ENCODE measurements at places on chromosomes 7 and 10.

- no peak for DNase-seq
Observed at GRCh38 chr7:148395352-148395811, 195.2 kb upstream of the C7orf33 start.

GRCh38 chr7:27151341-27151930 is 947 bp downstream of the HOXA3 start:
- no peak for DNase-seq

DNA sequence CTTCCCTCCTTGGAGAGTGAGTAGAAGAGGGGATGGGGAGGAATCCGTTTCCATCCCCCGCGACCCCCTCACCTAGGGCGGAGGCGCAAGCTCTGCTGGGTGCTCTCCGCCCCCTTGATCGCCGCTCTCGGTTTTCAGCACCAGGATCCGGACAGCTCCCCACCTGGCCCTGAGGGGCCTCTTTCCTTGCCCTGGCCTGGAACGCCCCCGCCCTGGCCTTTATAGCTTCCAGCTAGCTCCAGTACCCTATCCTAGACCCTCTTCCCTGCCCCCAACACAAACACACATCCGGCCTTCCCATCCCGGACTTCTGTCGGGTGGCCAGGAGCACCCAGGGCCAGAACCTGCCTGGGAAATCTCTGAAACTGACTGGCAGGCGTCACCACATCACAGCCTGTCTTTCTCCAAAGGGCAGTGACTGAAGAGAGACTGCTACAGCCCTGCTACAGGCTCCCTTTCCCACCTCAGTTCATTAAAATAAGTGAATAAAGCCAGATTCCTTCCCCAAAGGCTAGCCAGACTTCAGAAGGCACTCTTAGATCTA is 72.3 kb upstream of the LEP start:
- peak; percentile 81 for DNase-seq

DNA sequence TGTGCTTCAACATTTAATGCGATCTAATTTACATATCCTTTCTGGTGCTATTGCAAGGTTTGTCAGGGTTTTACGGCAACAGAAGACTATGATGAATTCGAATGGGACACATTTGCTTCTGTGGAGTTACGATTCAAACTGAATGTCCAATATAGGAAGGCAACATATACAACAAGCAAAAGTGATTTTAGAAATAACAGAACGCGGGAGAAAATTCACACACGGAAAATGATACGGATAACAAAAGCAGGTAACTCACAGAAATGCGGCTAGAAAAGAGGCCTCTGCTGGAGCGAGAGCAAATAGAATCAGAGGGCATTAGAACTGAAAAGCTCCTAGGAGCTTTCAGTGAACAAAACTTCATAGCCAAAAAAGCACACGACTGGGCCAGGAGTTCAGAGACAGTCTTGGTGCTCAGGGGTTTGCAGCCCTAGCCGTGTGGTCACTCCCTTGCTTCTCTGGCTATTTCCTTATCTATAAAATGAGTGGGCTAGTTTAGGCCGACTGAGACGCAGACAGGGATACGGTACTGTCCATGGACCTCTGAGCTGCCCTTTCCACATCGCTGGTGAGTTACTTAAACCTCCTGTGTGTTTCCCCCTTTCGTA is 557 bp upstream of the TAX1BP1 start:
- DNase-seq: no peak

GRCh38 chr10:19164461-19164860 is 115.9 kb downstream of the MALRD1 start:
- DNase-seq: no peak

- DNase-seq: no peak
Observed at GRCh38 chr7:33837356-33837851, 67.9 kb upstream of the BMPER start.

GRCh38 chr10:15843695-15844094 is 16.6 kb downstream of the MINDY3 start:
- DNase-seq: no peak

DNA sequence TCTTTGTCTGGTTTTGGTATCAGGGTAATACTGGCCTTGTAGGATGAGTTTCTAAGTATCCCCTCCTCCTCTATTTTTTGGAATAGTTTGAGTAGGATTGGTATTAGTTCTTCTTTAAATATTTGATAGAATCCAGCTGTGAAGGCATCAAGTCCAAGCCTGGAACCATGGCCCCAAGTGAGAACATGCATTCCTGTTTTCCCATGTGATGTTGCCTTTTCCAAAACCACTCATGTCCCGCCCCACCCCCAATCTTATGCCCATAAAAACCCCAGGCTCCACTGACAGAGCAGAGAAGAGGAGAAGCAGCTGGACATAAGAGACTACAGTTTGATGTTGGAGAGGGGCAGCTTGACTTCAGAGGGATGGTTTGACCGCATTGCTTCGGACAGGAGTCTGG is 71.2 kb downstream of the MINPP1 start:
- DNase-seq: no peak

- no peak for DNase-seq
Observed at GRCh38 chr7:34066411-34066810, 161.1 kb downstream of the BMPER start.

- no peak for DNase-seq
Observed at GRCh38 chr7:120793213-120793936, 64.6 kb downstream of the TSPAN12 start.

DNA sequence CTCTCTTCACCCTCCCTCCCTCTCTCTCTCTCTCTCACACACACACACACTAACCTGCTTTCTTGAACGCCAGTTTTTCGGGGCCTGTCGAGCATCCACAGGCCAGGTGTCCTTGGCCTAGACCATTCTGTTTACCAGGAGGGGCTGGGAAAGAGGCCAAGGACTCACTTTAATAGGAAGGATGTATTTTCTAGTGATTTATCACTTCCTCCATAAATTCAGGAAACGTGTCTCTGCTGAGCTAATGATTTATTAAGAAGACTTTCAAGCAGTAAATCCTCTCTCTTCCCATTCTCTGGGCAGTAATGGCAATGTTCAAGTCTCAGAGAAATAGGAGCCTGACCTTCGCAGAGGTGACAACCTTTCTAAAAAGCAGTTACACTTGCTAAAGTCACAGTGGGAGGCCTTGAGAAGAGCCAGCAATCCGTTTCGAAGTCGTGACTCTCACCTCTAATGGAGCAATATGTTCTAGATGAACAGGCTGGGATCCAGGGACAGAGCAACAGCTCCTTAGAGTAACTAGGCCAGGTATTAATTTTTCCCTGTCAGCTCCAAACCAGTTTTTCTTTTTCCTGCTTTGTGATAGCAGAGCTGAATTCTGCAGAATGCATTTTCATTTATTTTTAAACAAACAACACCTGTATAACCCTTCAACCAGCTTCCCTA is 1357.5 kb upstream of the SORCS1 start:
- no peak for DNase-seq

- DNase-seq: no peak
Observed at GRCh38 chr7:157614457-157615020, 277.7 kb downstream of the DNAJB6 start.

- no peak for DNase-seq
Observed at GRCh38 chr10:82817676-82818422, 942.9 kb downstream of the NRG3 start.

- DNase-seq: no peak
Observed at GRCh38 chr7:113799896-113800295, 118.9 kb downstream of the PPP1R3A start.

DNA sequence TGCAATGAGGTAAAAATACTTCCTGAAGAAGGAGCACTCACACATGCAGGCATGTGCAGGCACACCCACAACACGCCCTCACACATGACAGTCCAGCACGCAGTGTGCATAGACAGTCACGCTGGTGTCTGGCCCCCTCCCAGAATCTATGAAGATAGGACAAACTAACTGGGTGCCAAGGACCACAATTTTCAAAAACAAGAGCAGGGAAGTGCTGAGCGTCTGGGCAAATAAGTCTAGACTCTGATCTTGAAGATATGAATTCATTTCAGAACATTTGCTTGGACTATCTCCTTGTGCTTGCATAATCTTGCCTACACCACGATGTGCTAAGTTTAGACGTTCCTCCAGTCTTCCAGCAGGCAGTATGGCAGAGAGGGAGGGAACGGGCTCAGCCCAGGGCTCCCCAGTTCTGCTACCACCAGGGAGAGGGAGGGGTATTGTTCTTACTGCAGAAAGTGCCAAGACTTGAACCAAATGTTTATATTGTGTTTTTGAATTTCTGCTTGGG is 276.5 kb upstream of the KLF6 start:
- no peak for DNase-seq

DNA sequence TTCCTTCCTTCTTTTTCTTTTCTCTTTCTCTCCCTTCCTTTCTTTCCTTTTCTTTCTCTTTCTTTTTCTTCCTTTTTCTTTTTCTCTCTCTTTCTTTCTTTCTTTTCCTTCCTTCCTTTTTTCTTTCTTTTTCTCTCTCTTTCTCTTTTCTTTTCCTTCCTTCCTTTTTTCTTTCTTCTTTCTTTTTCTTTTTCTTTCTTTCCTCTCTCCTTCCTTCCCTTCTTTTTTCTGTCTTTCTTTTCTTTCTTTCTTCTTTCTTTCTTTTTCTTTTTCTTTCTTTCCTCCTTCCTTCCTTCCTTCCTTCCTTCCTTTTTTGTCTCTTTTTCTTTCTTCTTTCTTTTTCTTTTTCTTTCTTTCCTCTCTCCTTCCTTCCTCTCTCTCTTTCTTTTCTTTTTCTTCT is 136.8 kb downstream of the PTN start:
- DNase-seq: no peak

DNA sequence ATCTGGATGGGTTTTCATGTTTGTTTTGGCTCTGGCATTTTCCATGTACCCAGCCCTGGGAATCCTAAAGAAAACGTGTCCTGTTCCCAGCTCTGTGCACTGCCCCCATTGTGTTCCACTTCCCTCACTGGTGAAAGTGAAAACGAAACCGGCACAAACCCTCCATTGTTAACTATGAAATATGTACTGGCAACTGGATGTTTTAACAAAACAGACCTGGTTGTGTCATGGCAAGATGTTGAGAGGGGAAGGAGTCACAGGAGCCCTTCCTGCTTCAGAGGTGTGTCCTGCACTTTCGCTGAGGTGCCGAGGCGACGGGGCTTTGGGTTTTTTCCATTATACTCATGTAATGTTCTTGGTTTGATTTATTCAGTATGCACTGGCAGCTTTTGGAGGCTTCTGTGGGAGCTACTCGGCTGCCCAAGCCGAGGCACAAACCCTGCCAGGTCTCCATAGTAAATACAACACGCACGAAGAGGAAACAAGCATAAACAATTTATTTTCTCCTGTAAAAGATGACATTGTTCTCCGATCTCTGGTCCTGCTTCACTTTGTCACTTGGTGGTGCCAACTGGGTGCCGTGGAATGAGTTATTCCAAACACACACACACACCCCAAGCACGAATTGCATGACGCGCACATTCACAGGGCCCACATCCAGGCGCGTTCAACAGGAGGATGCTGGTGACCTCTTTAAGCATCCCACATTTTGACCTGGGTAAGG is 118.2 kb downstream of the CDK6 start:
- DNase-seq: no peak

GRCh38 chr7:38025815-38026214 is 105.4 kb downstream of the EPDR1 start:
- DNase-seq: no peak

GRCh38 chr10:29797616-29798015 is 162.8 kb upstream of the SVIL start:
- DNase-seq: no peak

GRCh38 chr7:155983176-155983815 is 171.0 kb upstream of the SHH start:
- DNase-seq: no peak

DNA sequence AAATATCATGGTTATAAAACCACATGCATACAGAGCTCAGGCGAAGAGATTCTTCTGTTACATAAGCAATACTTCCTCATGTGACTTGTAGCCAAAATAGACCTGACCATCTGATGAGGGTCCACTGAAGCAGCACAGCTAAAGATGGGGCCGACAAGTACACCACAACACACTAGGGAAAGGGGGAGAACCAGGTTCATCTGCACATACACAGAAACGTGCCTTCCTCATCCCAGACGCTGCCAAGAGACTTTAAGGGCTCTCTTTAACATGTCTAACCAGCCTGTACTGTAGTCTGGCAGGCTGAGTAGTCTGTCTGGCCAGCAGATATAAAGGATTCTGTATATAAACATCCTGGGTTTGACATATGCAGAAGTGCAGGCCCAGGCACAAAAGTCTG is 30.3 kb downstream of the ERCC6 start:
- no peak for DNase-seq

DNA sequence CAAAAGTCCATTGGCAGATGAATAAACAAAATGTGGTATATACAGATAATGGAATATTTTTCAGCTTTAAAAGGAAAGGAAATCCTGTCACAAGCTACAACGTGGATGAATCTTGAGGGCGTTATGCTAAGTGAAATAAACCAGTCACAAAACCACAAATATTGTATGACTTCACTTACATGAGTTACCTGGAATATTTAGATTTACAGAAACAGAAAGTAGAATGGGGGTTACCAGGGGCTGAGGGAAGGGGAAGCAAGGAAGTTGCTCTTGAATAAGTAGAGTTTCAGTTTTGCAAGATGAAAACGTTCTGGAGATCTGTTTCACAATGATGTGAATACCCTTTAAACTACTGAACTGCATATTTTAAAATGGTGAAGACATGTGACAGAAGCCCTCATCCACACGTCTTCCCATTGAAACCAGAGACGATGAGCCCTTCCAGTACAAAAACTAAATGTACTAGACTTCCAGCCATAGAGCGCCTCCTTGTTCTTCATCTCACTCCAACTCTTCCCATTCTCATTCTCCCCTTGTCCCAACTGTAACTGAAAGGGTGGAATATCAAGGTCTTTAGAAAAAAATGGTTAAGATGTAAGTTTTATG is 62.4 kb downstream of the MICU1 start:
- DNase-seq: no peak

DNA sequence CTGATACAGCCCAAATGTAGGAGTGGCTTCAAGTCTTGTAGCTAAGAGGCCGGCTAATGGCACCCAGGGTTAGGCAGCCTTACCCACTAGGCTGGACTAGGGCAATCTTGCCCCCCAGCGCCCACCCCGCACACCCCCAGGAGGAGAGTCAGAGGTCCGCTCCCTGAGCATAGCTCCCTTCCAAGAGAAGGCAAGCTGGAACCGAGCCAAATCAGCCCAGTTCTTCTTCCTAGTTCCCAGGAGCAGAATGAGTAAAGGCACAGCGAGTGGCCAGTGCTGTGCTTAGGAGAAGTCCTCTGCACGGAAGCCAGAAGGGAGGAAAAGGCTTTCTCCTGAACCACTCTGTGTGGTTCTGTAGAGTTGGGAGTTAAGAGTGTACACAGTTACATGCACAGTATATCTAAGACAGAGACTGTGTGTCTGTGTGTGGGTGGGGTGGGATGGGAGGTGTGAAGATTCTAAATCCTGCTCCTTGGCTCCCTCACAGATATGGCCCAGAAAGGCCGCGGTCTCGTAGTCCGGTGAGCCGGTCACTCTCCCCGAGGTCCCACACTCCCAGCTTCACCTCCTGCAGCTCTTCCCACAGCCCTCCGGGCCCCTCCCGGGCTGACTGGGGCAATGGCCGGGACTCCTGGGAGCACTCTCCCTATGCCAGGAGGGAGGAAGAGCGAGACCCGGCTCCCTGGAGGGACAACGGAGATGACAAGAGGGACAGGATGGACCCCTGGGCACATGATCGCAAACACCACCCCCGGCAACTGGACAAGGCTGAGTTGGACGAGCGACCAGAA is 59.7 kb upstream of the PDCD4 start:
- no peak for DNase-seq

Data from progenitor cell of endocrine pancreas (in vitro differentiated cells).